ENCODE measurements at places on chromosomes 16 and 17. TPM values are rescaled to one million over a fixed set of nuclear protein-coding genes. Genes with fewer than 3 reads are reported as not detected.

- no peak for DNase-seq
Measured at GRCh38 chr17:965311-965989, 14.1 kb downstream of the NXN start.

DNA sequence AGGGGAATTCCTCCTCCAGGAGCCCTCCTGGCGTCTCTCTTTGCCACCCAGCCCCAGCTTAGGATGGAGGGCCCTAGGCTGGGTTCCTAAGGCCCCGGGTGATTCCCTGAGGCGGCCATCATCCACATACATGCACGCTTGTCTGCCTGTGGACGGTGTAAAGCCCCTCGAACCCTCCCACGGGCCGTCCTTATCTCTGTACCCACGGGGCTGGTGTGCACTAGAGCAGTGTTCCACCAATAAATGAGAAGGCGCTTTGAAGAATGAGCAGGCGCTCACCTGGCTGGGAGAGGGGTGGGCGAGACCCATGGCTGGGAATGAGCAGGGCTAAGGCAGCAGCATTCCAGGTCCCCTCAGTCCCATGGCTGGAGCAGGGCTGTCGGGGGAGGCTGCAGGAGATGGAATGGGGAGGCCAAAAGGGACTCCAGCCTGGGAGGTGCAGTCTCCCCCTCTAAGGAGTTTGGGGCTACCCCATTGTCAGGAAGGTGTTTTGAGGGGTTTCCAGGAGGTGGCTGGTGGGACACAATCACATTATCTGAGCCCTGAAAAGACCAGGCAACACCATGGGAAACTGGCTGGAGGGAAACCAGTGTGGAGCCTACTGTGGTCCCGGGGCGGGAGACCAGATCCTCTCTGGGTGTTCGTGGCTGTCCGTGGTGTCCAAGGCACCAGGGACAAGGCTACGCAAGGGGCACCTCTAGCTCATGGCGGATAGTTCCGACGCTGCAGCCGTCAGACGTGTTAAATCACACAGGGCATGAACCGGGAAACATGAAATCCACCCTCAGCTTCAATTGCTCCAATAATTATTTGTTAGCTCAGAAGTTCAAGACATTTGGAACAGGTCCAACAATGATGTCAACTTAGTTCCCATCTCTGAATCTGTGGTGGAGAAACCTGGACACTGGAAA is 87.5 kb upstream of the DNAH17 start:
- DNase-seq: peak; percentile 36

- DNase-seq: peak; percentile 78
Measured at GRCh38 chr17:7929158-7930023, at the start of gene KCNAB3. Gene KCNAB3 (minus strand): TSS chr17:7929856. CDS start chr17:7929435, 421 bp downstream.

Gene FOXJ1
- not detected for total RNA-seq

Gene ACAP1
- total RNA-seq: 4.4 TPM

DNA sequence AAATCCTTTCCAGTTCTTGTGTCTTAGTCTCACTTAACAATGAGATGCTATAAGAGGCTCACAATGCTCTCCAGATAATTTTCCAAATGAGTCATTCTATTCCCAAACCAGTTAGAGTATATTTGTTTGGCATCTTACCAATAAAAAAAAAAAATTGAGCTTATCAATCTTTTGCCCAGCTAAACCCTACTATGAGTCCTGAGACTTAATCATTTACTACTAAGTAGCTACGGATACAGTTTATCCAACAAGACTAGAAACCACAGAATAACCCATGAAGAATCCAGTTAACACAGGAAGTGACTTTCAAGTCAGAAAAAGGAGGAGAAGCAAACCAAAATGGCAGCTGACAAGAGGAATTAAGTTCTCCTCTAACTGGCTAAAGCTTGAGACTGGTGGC is 330.3 kb upstream of the XYLT1 start:
- DNase-seq: no peak

DNA sequence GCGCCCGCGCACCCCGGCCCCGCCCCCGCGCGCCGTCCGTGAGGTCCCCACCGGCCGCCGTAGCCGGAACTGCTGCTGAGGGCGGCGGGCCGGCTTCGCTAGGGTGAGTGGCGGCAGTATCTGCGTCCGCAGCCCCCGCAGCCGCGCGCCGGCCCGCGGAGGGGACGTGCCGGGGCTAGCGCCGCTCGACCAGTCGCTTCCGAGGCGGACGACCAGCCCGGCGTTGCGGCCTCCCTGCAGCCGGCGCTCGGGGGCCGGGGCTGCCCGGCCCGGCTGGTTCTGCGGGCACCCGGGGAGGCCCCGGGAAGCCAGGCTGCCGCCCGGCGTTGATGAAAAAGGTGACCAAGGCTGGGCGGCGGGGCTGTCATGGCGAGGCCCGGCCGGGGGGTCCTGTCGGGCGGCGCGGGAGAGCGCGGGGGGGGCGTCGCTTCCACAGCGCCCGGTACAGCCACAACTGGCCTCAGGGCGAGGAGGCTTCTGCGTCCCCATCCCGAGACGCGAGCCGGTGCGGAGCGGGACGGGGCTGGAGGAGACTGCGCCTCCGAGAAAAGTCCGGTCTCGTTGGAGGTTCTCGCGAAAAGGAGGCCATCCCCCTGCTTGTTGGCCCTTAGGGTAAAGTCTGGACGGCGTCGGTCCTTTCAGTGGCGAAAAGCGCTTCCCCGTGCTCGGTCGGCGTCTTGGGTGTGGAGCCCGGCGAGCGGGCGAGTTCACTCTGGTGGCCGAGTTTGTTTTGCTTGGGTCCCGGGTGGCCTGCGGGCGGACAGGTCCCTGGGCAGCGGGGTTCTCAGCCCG is at the start of gene CRAMP1:
Gene CRAMP1, plus strand, starts transcription at position 41 of the 792 bp plus-strand sequence. CDS start 2,280 bp downstream, outside the sequence.
- DNase-seq: peak; percentile 67

DNA sequence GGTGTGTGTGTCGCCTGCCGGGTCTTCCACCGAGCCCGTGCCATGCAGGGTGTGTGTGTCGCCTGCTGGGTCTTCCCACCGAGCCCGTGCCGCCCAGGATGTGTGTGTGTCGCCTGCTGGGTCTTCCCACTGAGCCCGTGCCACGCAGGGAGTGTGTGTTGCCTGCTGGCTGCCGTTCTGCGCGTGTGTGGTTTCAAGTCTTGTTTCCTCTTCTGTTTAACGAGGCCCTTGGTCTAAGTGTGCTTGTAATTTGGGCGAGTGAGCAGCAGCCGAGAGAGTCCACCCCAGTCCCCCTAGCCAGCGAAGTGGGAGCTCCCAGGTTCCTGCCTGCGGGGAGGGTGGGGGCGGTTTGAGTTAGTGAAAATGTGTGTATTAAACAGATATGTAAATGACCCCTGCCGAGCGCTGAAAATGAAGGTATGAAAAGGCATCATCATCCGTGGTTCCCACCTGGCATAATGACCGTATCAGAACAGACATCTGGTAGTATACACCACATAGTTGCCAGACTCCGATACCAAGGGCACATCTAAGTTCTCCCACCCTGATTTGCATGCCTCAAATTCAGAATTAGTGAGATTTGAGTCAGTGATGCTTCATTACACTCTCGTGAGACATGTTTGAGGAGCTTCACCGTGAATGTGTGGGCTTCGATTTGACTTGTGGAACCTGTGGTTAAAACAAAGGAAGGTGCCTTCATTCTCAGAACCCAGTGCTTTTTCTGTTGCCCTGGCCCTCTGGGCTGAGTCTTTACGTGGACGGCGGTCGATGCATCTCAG is 114.5 kb upstream of the CHMP6 start:
- no peak for DNase-seq

DNA sequence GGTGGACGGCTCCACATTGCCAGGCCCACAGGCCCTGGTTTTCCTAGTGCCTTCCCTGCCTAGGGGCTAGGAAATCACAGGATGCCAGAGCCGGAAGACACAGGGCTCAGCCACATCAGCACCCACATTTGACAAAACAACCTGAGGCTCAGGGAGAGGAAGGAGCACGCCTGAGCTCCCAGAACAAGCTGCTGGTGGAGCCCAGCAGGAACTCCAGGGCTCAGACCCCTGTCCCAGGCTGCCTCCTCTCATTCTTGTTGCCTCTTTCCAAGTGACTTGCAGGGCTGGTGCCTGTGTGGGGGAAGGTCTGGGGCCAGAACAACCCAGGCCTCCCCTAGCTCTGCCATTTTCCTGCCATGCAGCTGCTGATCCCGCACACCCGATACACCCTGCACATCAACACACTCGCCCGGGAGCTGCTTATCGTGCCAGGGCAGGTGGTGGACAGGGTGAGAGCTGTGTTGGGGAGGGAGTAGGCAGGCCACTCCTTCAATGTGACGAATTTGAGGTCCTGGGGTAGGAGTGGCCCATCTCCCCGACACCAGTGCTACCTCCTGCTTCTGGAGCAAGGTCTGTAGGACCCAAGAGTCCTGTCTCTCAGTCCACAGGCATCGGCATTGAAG is 7.6 kb downstream of the ALOX15B start:
- no peak for DNase-seq

GRCh38 chr17:2963332-2964027 is 99.9 kb downstream of the OR1D5 start:
- DNase-seq: no peak

Gene FGF11
- total RNA-seq: not detected

Gene CASKIN2
- 9.2 TPM for total RNA-seq

DNA sequence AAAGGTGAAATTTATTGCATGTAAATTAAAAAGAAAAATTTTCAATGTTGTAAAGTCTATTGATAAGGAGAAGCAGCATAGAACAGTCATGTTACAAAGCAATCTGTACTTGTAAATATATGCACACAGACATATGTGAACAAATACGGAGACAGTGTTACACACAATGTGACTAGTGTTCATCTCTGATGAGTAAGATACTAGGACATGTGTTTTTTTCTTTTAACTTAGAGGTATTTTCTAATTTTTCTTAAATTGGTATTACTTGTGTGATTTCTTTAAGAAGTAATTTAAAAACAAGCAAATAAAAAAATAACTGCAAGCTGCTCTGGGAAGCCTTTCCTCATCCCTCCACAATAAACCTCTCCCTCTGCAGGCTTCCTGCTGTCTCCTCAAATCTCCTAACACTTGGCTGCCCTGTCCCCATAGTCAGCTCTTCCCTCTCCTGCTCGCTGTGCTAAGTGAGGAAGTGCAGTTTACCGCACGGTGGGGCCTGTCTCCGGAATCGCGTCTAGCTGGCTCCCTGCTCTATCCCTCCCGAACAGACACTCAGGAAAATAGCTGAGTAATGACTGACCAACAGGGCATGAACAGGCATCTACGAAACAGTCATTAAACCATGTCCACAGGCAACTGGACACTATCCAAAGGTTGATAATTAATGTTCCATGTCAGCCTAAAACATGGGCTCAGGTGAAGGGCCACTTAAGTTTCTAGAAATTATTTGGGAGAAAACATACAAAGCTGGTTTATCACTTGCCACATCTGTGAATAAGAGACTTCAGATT is 35.9 kb downstream of the CMTM4 start:
- peak; percentile 94 for DNase-seq

- DNase-seq: peak; percentile 39
Measured at GRCh38 chr16:85027958-85028684, 526 bp downstream of the KIAA0513 start.

Gene LAT
- total RNA-seq: 2.4 TPM

DNA sequence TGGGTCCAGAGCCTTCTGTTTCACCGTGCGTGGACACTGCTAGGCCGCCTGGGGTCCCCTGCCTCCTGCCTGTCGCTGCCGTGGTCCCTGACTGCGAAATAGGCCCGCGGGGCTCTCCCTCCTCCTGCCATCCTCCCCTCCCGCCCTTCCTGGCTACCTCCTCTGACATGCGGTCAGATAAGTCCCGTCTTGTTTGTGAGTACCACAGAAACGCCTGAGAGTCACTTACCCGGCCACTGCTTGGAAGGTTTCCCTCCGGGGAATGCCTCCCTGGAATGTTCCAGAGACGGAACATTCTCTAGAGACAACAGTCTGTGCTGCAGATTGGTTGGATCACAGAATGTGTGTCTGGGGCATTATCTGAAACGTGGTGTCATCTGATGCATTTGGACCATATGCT is 22.7 kb downstream of the CIBAR2 start:
- no peak for DNase-seq

DNA sequence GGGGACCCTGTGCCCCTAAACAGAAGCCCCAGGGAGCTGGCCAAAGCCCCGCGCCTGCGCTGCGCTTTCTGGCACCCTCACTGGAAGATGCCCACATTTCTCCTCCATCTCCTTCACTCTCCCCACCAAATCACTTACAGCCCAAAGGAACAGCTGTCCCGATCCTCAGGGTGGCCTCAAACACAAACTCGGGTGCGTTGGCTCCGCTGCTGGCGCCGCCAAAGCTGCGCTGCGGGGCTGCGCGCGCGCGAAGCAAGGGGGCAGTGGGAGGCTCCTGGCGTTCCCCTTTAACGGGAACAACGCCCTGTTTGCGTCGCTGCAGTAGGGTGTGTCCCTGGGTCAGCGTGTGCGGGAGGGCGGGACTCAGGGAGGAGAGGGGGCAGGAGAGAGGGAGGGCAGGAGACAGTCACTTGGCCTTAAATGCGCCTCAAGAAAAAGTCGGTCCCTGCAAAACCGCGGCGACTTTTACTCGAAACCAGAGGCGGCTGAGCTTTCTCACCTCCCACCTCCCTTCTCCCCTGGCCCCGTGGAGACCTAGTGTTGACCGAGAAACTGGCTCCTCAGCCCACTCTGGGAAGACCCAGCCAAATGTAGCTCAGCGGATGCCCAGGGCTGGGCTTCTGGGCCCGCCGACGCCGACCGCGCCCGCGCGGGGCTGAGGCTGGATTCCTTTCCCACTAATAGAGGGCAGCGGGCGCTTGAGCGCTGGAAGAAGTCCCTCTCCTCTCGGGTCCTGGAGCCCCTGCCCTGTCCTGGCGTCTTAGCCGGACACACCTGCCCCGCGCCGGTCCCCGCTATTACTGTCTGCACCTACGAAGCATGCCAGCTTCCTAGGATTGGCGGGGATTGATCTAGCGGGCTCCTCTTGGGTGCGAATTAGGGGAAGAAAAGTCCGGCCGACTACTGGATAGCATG is 2.6 kb downstream of the PMP22 start:
- peak; percentile 96 for DNase-seq

Gene CCDC92B
- not detected for total RNA-seq

DNA sequence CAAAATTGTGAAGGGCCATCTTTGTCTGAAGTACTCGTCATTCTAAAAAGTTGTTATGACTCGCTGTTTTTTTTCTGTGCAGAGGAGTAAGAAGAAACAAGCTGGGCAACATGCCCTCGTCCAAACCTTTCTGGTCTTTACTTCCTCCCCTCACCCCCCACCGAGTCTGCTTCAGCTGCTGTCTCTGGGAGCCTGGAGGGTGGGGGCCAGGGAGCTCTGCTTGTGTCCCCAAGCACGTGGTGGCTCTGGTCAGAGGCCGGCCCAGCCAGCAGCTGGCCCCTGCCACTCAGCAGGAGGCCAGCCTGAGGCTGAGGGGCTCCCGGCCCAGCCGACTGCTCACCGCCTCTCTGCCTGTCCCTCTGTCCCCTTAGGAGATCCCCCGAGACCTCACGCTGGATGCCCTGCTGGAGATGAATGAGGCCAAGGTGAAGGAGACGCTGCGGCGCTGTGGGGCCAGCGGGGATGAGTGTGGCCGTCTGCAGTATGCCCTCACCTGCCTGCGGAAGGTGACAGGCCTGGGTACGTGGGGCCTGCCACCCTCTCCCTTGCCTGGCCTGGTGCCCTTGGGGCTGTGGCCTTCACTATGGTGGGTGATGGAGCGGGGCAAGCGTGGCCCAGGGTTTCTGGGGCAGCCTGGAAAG is 53.7 kb upstream of the LGALS9 start:
- peak; percentile 82 for DNase-seq

Gene ZG16B
- not detected for total RNA-seq

Gene LRRC37A
- total RNA-seq: 2.3 TPM

- DNase-seq: peak; percentile 59
Measured at GRCh38 chr17:38867968-38868816, 1.7 kb upstream of the LASP1 start.

All from GM23248 (cell line).